ENCODE measurements at places on chromosomes 5 and 9.
A peak's percentile ranks its signal among the peaks of the same experiment; 100 is the strongest.

DNA sequence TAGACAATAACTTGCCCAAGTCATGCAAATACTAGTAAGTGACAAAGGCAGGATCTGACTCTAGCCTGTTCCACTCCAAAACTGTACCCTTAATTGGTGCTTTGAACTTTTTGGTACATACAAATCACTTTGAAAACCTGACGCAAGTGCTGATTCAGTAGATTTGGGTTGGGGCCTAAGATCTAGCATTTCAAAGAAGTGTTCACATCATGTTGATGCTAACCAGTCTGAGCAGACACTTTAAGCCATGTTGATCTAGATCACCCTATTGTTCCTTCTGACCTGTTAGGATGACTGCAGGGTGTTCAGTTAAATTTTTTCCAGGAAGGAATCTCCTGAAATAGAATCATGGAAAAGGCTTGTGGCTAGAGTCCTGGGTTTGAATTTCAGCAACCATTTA is 57.7 kb upstream of the CPEB4 start:
- no peak for DNase-seq

- no peak for DNase-seq
These were observed 52.5 kb downstream of the NUP214 start for GRCh38 chr9:131177898-131178297.

DNA sequence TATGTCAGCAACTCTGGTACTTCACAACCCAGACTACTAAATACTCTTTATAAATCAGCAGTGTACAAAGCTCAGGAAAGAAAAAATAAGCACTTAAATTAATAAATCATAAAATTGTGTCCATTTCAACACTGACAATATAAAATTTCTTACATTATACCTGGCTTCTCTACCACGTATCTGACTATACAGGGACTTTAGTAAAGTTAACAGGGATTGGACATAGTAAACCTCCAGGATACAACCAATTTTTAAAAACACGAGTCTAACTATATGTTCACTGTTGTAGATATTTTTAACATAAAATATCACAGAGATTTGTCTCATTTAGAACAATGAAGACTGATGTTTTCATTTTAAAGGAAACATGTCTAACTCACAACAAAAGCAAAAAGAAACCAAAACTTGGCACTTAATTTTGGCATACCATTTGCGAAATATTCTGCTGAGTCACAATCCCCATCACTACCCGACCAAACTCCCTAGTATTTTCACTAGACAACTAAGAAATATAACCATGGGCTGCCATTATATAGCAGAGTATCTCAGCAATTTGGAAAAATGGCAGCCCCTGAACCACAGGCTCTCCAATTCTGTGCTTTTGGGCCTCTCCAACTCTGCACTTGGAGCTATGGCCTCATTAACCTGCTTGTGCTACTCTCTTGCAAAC is 14.4 kb downstream of the FAM169A start:
- peak; percentile 25 for DNase-seq

DNA sequence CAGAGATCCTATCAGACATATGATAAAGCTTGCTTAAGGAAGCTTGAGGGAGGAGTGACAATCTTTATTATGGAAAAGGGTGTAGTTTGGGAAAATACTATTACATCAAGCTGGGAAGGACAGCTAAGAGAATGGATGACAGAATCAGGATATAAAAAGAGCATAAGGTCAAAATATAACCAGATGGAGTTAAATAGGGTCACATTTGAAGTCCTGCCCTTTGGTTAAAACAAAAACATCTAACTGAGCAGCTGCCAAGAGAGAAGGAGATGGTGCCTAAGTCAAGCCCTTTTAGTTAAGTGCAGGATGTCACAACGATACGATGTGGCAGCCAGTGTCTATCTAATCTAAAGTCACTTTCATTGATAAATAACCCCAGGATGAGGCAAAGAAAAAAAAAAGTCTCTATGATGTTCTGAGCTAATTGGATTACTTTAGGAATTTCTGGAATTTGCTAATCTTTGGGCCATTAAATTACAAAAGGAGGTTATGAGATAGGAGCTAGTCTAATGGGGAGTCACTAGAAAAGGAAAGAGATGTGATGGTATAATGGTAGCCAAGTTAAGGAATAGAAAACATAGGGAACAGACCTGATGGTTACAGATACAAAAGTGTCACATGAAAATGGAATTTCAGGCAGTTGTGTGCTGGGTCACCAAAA is 365.2 kb downstream of the PDE4D start:
- no peak for DNase-seq

- peak; percentile 97 for DNase-seq
These were observed 23.9 kb downstream of the ZNF474 start for GRCh38 chr5:122153230-122153629.

GRCh38 chr9:134283692-134284265 is 42.5 kb upstream of the RXRA start:
- no peak for DNase-seq

DNA sequence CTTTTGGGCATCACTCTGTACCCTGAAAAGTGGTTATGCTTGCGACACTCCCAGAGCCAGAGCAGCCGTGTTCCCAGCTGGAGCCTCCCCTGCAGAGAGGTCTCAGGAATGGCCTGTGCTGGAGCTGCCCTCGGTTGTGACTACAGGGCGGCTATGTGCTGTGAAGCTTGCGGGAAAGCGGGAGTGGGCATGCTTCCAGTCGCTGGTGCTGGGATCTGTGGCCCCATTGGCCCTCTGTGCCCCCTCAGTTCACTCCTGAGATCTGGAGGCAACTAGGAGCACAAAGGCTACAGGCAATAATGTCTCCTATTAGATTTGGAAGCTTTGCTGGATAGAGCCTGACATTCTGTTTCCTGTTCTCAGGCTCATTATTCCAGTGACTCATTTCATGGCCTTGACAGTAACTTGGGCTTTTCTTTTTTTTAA is 56.9 kb downstream of the GPR107 start:
- DNase-seq: peak; percentile 59

DNA sequence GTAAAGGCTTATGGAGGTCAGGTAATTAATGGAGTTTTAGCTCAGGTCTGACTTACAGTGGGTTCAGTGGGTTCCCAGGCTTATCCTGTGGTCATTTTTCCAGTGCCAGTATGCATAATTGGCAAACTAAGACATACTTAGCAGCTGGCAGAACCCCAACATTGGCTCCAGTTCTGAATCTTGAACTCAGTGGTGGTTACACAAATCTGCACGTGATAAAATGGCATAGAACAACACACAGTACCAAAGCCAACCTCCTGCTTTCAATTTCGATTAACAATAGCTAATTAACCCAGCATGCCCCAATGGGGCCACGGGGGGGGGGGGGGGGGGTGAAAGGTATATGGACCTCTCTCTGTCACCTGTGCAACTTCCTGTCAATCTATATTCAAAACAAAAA is 19.0 kb upstream of the BARX1 start:
- DNase-seq: no peak

GRCh38 chr5:57195060-57195459 is 21.2 kb downstream of the GPBP1 start:
- DNase-seq: no peak

Measured in fibroblast of skin of right biceps (primary cell).